DMS53 (cell line): ENCODE measurements at places on chromosomes 2 and 18.

- DNase-seq, result no peak
These were observed 99.4 kb upstream of the RASGRP3 start for GRCh38 chr2:33377048-33377447.

- peak; percentile 25 for DNase-seq
These were observed 19.0 kb upstream of the FEZ2 start for GRCh38 chr2:36616947-36617346.

DNA sequence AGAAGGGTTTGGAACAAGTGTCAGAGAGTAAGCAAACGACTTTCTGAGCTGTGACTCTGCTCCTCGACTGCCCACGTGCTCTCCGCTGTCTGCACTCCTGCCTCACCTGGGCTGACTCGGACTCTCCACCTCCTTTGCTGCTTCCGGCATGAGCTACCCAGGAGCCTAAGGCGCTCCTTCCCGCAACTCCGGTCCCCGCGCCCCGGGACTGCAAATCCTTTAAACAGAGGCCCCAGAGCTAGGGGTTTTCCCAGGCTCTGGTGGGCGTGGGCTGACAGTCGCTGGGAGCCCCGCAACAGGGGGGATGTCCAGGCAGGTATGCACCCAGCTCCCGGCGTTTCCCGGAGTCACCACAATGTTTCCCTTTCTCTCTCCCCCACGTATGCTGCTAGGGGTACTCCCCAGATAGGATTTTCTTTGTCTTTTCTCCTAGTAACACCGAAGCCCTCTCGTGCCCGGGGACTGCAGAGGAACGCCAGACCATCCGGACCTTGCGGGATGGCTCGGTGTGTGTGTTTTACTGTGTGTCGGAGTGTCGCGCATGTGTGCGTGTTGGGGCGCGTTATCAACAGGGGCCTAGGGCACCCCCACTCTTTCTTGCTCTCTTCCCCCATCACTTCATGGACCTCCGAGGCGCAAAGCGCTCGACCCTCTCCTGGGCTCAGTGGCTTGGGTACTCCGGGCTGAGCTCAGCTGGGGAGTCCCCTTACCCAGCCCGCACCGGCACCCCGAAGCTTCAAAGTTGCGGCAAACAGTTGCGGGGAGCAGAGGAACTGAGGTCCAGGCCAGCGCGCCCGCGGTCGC is 691 bp upstream of the THSD7B start:
- DNase-seq, result peak; percentile 59

DNA sequence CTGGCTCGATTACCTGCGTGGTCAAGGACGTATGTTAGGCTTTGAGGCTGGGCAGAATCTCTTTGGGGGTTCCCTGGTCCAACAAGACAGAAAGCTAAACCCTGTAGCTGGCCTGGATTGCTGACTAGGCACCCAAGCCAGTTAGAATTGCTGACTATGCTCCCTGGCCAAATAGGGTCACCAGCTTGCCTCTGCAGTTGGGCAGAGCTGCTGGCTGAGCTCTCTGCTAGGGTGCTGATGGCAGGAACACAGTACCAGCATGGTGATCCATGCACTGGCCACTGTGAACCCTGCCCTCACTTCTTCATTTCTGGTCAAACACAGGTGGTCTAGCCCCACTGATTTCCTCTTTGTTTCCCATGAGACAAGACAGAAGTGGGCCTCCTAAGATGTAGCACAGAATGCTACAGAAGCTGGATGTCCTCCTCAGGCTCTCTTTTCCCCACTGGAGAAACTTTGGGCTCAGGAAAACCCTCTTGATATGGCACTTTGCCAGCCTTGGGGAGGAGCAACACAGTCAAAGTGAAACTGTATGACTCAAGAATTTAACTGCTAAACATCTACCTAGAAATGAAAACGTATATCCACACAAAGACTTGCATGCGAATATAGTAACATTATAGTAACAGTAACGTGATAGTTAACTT is 20.8 kb downstream of the SP140L start:
- no peak for DNase-seq

GRCh38 chr2:37670378-37671008 is 949 bp downstream of the CDC42EP3 start:
- no peak for DNase-seq

DNA sequence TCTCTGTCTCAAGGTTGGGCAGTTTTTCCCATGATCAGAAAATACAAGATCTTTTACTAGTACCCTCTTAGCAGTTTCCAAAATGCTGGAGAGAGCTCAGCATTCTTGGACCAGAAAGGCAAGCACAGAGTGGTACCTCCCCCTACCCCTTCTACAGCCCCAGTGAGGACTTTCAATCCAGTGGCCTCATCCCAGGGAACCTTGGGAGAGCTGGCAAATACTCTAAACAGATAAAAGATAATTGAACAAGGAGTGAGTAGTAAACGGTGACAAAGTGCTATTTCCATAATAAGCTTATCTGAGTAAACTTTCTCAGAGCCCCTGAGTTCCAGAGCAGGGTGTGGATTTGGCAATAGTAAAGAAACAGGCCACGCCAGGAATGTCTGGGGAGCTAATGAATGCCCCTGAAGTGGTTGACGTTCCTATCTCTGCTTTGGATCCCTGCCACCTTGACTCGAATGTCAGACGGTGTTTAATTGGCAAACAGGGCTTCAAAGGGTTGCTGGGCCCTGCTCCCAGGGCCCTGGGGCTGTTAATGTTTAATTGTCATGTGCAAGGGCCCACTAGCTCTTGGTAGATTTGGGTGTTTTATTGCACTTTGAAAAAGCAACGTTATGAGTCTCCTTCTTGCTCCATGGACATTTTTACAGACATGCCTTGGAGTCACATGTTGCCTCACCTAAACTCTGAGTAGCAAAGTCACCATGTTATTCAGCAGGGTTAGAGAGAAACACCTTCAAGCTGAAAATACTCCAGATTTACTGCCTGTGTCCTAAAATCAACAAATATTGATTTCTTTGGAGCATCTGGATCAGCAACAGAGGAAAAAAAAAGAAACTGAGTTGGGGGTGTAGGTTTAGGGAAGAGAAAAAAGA is 239.9 kb downstream of the CYRIA start:
- peak; percentile 82 for DNase-seq

- DNase-seq, result no peak
These were observed 172.5 kb downstream of the NCK2 start for GRCh38 chr2:105917226-105917625.

GRCh38 chr2:101380376-101380775 is 6.9 kb downstream of the CREG2 start:
- DNase-seq, result no peak

- DNase-seq, result no peak
These were observed 3.0 kb upstream of the OTX1 start for GRCh38 chr2:63047321-63048279.

DNA sequence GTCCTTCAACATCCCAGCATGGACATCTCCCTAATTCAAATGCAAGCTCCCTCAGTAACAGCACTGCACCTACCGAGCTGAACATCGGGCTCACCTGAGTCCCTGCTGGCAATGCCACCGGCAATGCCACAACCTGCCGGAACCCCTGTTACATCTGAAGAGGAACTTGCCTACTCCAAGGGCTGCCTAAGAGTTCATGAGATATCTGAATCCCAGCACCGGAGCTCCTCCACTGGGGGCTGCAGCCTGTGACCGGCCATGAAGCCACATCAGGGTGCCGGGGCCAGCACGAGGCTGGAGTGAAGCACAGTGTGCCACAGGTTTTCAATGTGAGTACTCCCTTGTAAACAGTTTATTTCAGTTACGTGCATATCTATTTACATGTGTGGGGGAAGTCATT is 152.9 kb downstream of the EIPR1 start:
- no peak for DNase-seq

DNA sequence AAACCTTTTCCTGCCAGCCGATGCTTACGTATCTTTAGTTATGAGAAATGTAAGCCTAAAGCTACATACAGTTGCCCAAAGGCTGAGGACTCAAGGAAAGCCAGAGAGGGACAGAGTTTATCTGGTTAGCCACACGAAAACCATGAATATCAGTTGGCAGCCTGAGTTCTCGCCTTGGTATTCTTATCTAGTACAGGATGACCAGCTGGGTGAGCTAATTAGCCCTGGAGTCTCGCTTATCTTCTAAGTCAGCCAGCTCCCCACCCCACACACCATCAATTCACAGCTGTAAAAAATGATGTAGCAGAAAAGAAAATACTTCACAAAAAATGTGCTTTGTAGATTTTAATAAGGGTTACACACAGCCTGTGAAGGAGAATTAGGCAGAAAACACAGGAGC is 617.5 kb upstream of the SOX11 start:
- no peak for DNase-seq

GRCh38 chr2:199455545-199456382 is 2.0 kb downstream of the SATB2 start:
- peak; percentile 88 for DNase-seq

GRCh38 chr2:149903626-149904025 is 316.1 kb upstream of the MMADHC start:
- no peak for DNase-seq

DNA sequence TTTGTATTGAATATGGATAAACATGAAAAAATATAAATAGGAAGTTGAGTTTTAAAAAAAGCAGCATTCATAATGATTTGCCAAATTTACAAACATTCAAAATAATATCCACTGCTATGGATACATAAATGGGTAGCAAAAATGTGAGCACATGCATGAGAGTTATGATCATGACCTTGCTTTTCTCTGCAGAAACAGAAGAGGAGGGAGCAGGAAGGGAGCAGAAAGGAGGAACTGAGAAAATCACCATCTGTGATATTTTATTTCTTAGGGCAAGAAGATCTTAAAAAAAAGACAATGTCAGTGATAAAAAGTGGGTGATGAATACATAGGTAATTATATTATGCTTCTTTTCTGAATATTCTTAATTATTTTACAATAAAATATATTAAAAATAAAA is 17.7 kb upstream of the CCDC93 start:
- DNase-seq, result no peak

DNA sequence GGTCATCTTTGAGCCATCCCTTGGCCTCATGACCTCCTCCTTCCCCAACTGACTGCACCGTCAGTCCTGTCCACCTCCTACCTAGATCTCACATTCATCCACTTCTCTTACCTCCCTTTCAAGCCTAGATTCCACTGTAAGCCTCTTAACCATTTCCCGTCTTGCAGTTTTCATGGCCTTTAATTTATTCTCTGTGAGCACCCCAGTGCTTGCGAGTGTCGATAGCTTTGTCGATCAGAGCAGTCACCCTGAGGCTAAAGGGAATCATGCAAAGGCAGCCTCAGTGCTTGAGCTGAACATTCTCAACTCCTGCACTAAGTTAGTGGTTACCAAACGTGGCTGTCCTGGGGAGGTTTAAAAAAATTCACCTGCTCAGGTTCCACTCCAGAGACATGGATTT is 14.7 kb downstream of the ARHGAP25 start:
- DNase-seq, result no peak
